Activated T-cell treated with anti-CD3 and anti-CD28 coated beads, Interleukin-2, amount 50 U/mL, for 24 hours (primary cell): ENCODE measurements at places on chromosomes 11 and 22.

DNA sequence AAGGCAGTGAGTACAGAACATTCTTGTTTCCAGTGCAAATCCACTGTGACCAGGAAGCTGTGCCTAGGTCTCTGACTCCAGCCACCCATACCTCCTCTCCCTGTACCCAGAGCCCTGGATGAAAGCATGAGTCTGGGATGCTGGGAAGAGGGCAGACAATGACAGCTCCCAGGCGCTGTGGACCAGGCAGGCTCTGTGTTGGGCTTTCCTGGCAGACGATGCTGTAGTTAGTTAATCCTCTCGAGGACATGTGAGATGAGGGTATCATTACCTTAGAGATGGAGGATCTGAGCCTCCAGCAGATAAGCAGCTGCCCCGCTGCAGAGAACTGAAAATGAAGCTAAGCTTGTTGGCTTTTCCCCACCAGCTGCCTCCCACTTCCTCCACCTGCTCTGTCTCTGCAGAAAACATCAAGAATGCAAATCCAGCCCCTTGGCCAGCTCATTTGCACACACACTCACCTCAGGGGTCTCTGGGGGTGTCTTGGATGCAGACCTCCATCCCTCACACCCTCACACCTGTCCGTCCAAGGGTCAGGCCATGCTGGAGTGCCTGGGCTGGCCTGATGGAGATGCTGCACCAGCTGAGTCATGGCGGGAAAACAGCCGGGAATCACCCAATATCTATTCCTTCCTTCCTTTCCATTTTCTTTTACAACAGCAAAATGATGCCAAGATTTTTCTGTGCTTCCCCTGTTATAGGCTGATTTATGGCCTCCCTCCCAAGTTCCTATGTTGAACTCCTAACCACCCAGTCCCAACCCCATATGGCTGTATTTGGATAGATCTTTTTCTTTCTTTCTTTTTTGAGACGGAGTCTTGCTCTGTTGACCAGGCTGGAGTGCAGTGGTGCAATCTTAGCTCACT, 94.9 kb upstream of the SEPTIN5 start:
- no peak for DNase-seq

- DNase-seq = no peak
Observed at GRCh38 chr11:44568331-44568657, 2.8 kb downstream of the CD82 start.

DNA sequence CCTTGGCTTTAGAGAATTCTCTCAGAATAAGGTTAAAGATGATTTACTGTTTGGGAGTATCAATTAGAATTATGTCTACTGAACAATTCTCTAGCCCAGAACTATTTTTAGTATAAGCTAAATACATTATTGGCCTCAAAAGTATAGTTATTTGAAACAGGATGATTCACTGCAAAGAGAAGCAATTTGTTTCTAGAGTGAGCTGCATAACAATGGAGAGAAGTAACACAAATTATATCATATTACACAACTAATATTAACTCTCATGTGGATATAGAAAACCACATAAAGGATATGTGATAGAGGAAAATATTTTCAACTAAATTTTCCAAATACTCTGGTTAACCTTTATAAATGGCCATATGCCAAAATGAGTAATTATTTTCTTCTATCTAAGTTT, 24.9 kb downstream of the PGM2L1 start:
- DNase-seq = no peak

GRCh38 chr11:46948378-46949131, 12.0 kb downstream of the CSTPP1 start:
- DNase-seq = no peak

DNA sequence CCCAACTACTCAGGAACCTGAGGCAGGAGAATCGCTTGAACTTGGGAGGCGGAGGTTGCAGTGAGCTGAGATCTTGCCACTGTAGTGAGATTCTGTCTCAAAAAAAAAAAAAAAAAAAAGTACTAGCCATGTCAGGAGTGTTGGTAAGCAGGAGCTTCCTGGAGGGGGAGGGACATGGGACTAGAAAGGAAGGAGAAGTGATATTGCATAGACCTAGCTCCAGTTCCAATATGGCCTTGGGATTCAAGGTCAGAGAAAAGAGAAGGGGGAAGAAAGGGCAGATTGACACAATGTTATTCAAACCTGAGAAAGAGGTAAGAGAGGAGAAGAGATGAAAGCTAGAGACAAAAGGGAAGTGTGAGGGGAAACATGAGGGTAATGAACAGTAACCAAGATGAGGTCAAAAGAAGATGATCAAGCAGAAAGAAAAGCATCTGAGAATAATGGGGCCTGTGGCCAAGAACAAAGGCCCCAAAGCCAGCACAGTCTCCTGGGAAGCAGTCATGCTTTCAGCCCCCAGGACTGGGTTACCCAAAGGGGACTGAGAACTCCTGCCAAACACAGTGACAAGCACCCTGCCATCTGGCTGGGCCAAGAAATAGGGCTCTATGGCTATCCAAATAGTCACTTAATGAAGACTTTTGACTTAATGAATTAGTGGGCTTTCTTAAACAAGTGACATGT, 51.7 kb upstream of the FTH1 start:
- DNase-seq = no peak

DNA sequence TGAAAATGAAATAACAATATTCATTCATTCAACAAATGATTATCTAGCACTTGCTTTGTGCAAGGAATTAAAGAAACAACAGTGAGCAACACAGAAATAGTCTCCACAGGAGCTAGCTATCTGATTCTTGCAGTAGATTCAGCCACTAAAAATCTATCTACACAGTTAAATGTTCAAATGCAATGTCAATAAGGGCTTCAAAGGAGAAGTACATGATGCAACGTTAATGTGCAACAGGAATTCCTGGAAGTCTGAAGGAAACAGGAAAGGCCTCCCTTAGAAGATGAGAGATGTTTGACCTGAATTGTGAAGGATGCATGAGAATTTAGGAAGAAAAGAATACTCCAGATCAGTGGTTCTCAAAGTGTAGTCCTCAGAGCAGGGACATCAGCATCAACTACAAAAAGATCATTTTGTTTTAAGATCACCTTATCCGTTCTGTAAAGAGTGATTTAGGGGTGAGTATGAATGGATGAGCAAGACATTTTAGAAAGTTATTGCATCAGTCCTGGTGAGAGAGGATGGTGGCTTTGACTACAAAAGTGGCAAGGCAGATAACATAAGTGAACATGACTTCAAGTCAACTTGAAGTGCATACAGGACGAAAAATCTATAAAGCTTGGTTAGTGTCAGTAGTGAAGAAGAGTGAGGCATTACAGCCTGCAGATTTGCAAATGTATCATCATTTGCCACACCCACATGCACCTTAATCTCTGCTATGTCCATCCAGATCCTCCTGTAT, 96.0 kb downstream of the ETS1 start:
- DNase-seq = no peak

DNA sequence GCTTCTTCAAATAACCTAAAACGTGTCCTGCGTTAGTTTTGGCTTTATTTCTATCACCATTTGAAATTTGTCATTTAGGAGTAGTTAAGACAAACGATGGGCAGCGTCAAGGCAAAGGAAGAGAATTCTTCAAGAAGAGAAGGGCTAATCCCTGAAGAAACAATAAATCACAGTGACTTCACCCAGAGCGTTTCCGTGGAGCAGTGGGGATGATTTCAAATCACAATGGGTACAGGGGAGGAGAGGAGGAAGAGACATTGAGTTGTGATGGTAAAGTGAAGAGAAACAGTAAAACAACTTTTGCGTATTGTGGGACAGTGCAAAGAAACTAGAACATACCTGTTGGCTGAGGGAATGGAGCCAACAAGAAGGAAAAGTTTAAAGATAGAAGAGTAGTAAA, 9.7 kb downstream of the PDGFD start:
- no peak for DNase-seq

- DNase-seq = no peak
Observed at GRCh38 chr11:100830978-100831732, 144.1 kb downstream of the ARHGAP42 start.

DNA sequence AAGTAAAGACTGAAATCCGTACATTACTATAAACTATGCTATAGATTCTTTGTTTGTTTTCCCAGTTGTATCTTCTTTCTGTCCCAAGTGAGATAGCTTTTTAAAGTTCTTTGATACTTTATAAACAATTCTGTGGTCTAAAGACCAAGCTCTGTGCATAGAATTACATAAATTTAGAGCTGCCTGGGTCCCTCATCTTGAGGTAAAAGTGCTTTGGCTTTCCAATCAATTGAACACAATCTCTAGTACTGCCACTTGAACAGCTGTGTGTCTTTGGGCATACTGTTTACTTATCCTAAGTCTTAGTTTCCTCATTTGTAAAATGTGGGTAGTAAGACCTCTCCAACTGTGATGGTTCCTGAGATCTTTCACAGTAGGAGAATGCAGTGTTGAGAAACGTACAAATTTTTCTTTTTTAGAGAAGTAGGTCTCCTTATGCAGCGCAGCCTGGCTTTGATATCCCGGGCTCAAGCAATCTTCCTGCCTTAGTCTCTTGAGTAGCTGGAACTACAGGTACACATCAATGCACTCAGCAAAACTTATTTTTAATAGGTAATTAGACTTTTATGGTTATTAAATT, 2.5 kb upstream of the EED start:
- DNase-seq = no peak
